ELR (cell line): ENCODE measurements at places on chromosomes 6 and 20.
A peak's percentile ranks its signal among the peaks of the same experiment; 100 is the strongest.

GRCh38 chr20:16596991-16597390, 23.7 kb upstream of the KIF16B start:
- no peak for DNase-seq

GRCh38 chr6:158046201-158047126, 64.8 kb downstream of the SYNJ2 start:
- DNase-seq: no peak

- no peak for DNase-seq
Observed at GRCh38 chr6:143478479-143479062, 28.0 kb downstream of the PEX3 start.

DNA sequence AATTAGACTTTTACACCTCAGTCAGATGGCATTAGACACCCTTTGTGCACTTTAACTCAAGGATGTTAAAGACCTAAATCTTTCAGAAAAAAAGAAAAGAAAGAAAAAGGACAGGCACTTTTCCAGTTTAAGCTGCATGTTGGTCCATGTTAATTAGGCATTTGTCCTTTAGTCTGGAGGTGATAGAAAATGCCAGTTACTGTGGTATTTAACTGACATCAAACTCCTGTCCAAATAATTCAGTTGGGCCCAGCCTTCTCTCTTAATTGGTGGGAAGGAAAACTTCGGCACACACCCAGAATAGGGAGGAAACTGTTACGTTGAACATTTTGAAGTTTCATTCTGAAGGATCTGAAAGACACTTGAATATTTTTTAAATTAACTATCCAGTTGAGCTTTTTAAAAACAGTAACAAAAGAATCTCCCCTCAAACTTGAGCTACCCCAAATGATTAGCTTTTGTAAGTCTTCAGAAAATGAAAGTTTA, 30.3 kb downstream of the RREB1 start:
- DNase-seq: no peak

GRCh38 chr6:1312473-1313367, 822 bp downstream of the FOXQ1 start:
- peak; percentile 55 for DNase-seq

DNA sequence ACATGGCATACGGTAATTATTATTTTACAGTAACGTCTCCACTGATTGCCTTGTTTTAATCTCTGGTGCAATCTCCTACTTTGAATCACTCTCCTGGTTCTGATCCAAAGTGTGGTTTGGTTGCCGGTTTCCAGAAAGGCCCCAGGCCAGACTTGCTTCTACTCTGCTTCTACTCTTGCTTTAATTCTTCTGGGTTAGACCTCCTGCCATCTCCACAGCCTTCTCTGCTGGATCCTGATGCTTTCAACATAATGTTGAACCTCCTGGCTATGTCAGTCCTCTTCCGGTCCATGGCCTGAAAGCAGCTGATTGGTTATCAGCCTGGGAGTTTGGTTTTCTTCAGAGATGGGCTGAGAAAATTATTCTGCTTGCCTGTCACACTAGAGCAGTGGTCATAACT, 266.5 kb upstream of the RIMS1 start:
- DNase-seq: no peak

DNA sequence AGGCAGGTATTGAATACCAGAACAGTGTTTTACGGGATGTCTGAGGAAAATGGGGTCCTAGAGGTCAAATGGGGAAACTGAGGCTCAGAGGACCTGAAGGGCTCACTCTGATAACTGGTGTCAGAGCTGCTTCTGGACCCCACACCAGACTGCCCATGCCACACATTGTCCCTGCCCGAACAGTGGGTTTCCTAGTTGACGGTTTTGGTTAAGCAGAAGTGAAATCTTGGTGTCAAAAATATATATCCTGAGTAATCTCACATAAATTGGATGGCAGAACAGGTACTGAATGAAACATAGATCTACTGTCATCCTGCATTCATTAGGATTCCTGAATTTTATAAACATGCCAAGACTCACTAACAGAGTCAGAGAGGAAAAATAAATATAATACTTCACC, 16.3 kb downstream of the NOX3 start:
- DNase-seq: no peak

DNA sequence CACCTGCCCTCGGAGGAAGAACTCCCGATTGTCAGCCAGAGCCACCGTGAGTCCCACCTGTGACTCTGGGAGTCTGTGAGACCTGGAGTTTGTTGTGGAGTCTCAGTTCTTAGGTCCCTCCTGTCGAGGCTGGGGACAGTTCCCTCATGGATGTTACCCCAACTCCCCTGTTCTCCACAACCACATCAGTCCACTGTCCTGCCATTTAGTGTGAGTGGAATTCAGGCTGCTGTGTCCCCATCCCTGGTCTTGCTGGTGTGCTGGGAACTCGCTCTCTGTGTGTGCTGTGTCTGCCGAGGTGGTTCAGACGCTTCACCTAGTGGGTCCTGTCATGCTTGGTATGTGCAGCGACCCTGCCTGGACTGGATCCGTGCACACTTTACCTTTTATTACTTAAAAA, 163.2 kb downstream of the DTNBP1 start:
- DNase-seq: no peak

DNA sequence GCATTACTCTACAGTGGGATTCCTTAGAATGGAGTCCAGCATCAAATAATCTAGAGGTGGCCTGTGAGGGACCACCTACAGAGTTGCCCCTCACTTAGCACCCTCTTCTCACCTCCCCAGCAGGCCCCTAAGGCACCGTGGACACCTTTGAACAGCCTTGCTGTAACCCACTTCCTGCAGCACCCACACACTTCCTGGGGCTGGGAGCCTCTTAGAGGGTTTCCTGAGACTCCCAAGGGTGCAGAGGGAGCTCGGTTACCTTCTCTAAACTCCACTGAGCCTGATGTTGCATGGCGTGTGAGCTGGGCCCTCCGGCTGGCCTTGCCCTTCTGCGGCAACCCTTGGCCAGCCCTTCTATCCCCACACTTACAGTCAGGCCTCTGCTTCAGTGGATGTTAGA, 7.3 kb upstream of the SIRPG start:
- DNase-seq: no peak

GRCh38 chr20:41643504-41643938, 25.3 kb upstream of the CHD6 start:
- peak; percentile 52 for DNase-seq

- DNase-seq: peak; percentile 49
Observed at GRCh38 chr6:141488488-141488887, 644.2 kb upstream of the GJE1 start.

DNA sequence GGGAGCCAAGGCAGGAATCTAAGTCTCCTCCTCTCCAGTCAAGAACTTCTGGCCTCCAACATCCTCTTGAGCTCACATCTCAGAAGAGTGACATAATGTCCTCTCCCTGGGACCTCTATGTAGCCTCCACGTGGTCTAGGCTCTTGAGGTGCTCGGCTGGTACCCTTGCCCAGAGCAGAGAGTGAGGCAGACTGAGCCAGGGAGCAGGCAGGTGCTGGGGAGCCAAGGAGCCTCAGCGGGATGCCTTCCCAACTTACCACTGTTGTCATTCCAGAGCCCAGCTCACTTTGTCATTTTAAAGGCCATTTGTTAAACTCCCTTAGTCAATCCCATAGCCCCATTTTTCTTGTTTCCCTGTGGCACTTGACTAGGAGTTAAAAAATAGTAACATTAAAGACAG, 52.1 kb upstream of the DUSP22 start:
- DNase-seq: no peak

- DNase-seq: no peak
Observed at GRCh38 chr20:40686434-40686882, 2.6 kb downstream of the MAFB start.

- no peak for DNase-seq
Observed at GRCh38 chr6:129632172-129632613, 77.8 kb downstream of the ARHGAP18 start.

- no peak for DNase-seq
Observed at GRCh38 chr6:56671651-56672461, 29.2 kb upstream of the DST start.

GRCh38 chr6:70037445-70037844, 171.1 kb downstream of the COL19A1 start:
- no peak for DNase-seq

GRCh38 chr6:150346346-150346745, 22.5 kb upstream of the IYD start:
- no peak for DNase-seq

DNA sequence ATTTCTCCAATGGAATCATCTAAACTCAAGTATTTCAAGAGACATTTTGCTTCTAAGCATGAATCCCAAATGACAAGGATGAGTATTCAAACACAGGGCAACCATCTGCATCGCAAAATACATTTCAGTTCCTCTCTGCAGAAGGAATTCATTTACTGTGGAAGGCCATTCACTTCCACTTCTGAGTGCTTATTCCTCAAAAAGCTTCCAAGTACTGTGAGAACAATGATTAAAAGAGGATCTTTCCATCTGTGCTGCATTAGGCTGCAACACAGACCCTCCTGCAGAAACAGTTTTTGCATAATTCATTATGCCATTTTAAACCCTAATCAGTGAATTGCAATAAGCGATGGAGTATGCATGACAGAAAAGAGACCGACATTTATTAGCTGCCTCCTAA, 52.5 kb downstream of the ARHGAP18 start:
- no peak for DNase-seq

- no peak for DNase-seq
Observed at GRCh38 chr20:49601153-49601924, 33.4 kb upstream of the PTGIS start.

- DNase-seq: no peak
Observed at GRCh38 chr6:135651964-135652755, 154.6 kb upstream of the AHI1 start.

DNA sequence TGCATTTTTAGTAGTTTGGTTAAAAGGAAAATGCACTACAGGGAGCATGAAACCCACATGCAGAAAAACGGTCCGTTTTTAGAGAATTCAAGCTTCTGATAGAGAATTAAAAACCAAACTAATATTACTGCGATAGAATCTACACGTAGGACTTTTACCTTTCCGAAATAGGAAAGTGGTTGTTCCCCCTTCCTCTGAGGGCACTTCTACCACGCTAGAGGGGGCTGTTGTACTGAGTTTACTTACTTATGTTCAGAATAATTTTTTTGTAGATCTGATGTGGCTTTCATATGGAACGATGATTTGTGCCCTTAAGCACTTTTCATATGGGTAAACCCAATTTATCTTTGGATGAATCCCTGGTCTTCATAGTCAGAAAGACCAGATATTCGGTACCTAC, 264.3 kb upstream of the PLN start:
- peak; percentile 82 for DNase-seq

DNA sequence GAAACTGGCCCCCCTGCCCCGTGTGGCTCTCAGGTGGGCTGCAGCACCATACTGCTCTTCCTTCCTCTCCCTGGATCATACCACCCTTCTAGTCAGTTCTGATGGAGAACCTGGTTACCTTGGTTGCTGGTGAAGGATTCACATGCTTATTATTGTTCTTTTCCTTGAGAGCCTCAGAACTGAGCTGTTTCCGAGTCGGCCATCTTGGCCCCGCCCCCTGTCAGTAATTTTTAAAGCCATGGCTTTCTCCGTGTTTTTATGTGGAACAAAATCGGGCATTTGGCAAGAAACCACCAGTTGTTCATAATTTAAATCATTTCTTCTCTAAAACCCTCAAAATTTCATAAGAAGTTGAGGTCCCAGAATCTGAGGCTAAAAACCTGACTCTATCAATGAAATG, 493.8 kb downstream of the NKAIN2 start:
- no peak for DNase-seq

DNA sequence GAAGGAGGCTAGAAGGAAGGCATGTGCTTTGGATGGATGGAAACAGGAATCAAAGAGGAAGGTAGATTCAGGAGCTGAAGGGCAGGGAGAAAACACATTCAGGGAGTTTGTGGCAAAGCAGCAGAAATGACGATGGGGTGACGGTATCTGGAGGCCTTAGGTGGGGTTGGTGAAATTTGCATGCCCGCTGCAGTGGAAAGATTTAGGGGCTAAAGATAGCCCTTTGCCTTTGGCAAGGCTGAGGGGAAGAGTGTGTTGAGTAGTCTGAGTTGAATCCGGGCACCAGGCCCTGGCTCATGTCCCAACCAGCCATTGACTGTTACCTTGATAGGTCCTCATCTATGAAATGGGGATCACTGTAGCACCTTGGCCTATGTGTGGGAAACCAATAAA, 1.3 kb downstream of the GZF1 start:
- no peak for DNase-seq

GRCh38 chr6:52858416-52858815, 17.8 kb upstream of the GSTA5 start:
- DNase-seq: no peak

DNA sequence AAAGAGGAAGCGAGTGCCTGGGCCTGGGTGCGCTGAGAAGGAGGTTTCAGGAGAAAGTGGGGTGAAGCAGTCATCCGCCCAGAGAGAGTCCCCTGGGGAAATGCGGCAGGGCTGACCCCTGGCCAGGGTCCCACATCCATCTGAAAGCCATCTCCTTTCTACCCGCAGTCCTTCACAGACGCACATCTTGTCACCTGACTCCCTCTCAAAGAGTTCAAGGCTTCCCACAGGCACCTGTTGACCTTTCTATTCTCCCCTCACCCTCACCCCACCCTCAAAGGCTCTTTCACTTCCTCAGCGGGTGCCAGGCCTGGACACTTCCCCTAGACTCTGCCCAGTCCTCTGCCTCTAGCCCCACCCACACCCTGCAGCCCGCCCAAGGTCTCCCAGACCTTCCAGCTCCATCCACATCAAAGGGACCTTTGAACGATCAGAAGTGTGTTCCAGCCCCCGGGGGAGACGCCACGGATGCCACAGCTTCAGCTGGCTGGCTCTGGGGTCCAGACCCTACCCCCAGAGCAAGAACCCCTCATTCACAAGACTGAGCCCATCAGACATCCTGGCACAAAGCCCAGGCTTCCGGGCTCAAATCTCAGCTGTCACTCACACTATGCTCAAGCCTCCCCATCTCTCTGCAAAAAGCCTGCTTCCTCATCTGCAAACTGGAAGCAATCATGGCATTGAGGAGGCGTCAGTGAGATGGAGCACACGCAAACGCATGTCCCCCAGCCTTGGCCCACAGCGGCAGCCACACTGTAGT, 2.1 kb downstream of the CTSZ start:
- no peak for DNase-seq

DNA sequence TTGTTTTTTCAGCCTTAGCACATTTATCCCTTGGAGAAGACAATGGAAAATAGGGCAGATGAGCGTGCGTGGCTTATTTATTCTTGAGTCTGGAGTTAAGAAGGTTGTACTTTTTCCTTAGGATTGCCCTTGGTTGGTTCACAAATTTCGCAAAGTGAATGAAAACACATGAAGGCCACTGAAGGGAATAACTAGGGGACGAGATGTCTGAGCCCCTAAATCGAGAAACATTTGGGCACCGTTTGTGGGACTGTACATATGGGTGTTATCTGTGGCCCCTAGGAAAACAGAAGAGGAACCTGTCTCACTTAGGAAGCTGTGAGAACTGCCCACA, 19.4 kb upstream of the TRIM27 start:
- no peak for DNase-seq

- DNase-seq: peak; percentile 96
Observed at GRCh38 chr6:119541132-119541905, 191.8 kb upstream of the MAN1A1 start.

DNA sequence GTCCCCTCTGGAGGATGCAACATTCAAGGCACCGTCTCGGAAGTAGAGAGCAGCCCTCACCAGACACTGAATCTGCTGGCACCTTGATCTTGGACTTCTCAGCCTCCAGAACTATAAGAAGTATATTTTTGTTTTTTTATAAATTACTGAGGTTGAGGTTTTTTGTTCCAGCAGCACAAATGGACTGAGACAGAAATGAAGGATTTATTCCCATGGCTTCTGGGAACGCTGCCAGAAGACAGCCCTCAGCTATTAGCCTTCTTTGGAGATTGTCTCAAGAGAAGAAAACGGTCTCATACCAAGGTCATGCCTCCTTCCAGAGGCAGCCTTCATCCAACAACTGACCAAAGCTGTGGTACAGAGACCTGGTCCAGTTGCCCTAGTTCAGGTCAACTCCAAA, 85.4 kb downstream of the CHMP4B start:
- DNase-seq: no peak

GRCh38 chr6:43836507-43837240, 66.7 kb downstream of the VEGFA start:
- peak; percentile 63 for DNase-seq
